Lower leg skin (tissue), 4 donors: ENCODE measurements at places on chromosomes 1 and 21.
A peak's percentile ranks its signal among the peaks of the same experiment; 100 is the strongest.

GRCh38 chr1:55483523-55483922, 268.4 kb upstream of the USP24 start:
- DNase-seq: no peak

- DNase-seq: no peak
Observed at GRCh38 chr1:34279971-34280370, 103.3 kb downstream of the C1orf94 start.

DNA sequence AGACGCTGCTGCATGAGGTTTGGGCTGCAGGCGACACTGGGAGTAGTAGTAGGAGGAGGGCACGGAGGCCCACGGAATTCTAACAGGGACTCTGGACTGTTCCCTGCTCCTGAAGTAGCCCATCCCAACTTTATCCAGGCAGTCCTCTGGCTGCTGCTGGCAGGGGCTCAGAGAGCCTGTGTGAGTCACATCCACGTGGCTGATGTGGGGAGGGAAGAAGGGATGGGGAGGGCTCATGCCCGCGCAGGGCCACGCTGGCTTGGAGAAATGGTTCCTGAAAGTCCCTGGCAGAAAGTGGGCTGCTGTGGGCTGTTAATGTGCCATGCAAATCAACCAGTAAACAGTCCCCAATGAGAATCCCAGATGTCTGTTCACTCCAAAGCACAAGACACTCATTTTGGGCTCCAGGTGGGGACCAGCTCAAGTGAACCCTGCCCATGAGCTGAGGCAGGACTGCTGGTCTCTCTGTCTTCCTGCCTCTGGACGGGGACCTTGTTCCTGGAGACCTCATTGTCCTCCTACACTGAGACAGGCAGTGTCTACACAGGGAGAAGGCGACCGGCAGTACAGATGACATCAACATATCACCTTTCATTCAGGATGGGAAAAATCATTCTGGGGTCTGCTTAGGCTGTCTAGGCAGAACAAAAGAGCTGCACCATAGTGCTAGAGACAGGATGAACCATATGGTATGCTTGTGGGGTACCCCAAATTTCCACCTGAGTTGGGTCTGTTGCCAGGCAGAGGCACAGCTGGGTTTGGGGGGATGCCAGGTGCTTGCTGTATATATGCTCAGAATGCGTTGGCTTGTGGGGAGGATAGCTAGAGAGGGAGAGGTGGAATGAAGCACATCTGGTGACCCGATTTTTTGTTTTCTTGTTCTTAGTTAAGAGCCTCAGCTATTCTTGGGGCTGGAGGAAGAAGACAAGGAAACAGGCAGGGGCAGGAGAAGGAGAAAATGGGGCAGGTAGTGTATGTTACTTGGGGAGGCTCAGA, 57.9 kb upstream of the FMOD start:
- DNase-seq: peak; percentile 98

DNA sequence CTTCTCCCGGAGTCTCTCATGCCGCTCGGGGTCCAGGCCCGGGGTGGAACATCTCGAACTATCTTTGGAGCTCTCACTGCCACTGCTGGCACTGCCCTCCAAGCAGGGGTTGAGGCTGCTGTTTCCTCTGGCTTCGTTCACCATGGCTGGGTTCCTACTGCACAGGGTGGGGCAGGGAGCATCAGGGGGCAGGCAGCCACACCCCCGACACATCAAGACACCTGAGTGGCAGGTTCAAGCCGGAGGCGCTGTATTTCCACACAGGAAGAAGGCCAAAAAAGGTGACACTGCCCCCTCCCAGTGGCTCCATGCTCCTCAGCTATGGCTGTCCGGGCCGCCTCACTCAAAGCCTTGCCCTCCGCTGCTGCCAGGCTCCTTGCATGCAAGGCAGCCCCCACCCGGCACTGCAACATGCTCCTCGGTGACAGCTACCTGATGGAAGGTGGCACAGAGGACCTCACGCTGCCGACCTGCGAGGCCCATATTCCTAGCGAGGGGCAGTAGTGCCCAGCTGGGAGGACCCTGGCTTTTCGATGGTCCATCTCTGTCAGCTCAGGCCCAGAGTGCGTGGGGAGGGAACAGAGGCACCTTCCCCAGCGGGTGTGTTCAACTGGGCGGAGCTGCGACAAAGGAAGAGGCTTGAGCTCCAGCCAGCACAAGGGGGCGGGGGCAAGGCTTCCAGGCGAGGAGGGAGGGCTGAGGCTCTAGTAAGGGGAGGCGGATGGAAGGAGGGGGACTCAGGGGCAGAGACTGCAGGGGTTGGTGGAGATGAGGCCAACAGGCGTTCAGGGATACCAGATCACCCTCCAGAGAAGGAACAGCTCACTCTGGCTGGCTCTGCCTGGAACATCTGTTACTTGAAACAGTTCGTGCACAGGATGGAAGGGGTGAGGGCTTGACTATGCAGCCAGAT, 2.5 kb downstream of the MTHFR start:
- DNase-seq: peak; percentile 92

DNA sequence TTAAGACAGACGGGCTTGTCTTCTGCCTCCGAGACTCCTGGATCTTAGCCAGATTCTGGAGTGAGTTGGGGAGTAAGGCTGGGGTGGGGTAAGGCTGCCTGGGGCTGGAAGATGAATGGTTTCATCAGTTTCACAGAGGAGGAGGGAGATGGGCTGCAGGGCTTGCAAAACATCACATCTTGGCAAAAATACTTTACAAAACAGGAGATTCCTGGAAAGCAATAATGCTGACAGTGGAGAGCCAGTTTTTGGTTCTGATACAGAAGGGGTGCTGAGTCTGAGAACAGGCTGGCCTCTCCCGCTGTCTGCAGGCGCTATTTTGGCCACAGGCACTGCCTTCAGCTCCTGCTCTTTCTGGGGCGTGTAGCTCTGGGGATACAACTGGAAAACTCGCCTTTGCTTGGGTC, 83.4 kb upstream of the KCNE2 start:
- DNase-seq: peak; percentile 47

- DNase-seq: no peak
Observed at GRCh38 chr21:27476696-27477095, 509.8 kb upstream of the ADAMTS5 start.

- no peak for DNase-seq
Observed at GRCh38 chr1:223363856-223364684, at the start of gene SUSD4. TSS of gene SUSD4 (minus strand) at chr1:223364176. CDS start at chr1:223363425, 751 bp downstream.

- DNase-seq: no peak
Observed at GRCh38 chr1:246508897-246509688, 2.0 kb upstream of the SMYD3 start.

DNA sequence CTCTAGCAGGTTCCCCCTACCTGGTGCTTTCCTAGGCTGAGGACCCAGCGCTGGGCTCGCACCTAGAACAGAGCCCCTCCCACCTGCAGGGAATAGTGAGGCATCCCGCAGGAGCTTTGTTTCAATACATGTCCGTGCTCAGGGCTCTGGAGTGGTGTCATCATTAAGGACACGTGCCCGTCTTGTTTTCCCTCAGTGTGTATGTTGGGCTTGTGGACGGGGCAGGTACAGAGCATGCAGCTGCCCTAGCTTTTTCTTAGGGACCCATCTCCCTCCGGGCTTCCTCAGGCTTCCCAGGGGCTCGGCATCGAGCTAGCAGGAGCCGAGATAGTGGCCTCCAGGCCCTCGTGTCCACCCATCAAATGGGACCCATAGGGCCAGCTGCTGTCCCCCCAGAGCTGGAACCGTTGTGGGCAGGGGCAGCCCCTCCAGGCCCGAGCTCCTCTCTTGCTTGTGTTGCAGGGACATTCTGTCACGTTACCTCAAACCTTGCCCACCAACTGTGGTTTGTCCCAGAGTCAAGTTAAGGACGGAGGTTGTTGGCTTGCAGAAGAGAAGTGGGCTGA, 3.9 kb downstream of the TMEM201 start:
- no peak for DNase-seq

GRCh38 chr1:64846573-64847430, 101.9 kb downstream of the RAVER2 start:
- no peak for DNase-seq

GRCh38 chr1:204544321-204544720, 28.1 kb downstream of the MDM4 start:
- no peak for DNase-seq

- peak; percentile 27 for DNase-seq
Observed at GRCh38 chr1:201791051-201791778, 37.7 kb upstream of the IPO9 start.

- peak; percentile 34 for DNase-seq
Observed at GRCh38 chr1:171188388-171189266, 3.5 kb downstream of the FMO2 start.

- no peak for DNase-seq
Observed at GRCh38 chr1:100950781-100951180, 54.9 kb downstream of the SLC30A7 start.

DNA sequence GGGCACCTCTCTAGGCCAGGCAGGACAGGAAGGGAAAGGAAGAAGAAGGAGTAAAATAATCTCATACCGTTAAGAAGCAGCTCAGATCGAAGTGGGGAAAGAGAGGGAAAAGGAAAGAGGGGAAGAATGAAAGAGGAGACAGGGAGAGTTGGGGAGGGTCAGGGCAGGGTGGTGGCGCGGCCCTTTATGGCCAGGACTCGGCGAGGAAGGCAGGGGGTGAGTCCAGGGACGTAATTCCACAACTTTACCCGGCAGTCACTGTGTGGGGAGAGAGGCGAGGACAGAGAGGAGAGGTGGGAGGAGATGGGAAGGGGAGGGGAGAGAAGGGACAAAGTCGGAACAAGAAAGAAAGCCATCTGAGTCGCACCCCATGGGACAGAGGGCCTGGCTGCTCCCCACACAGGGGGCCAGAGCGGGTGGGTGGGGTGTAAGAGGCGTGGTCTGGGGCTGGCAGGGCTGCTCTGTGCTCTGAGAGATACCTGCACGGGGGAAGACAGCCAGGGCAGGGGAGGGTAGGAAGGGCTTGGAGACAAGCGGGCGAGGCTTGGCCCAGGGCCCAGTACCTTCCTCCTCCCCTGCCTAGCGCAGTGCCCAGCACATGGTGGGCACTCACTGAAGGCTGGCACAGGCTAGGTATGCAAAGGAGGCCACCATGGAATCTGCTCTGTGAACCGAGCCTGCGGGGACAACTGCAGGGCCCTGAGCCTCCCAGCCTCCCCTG, 49.4 kb downstream of the KIF21B start:
- DNase-seq: no peak

DNA sequence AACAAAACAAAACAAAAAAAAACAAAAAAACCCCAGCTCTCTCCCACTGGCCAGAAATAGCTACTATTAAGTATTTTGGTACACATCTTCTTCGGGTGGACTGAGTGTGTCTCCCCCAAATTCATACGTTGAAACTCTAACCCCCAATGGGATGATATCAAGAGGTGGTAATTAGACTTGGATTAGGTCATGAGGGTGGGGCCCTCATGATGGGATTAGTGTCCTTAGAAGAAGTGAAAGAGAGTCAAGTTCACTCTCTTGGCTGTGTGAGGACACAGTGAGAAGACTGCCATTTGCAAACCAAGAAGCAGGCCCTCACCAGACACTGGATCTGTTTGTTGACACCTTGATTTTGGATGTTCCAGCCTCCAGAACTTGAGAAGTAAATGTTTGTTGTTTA, 116.9 kb downstream of the NOS1AP start:
- DNase-seq: no peak

- DNase-seq: no peak
Observed at GRCh38 chr1:6822530-6823359, 37.5 kb downstream of the CAMTA1 start.

DNA sequence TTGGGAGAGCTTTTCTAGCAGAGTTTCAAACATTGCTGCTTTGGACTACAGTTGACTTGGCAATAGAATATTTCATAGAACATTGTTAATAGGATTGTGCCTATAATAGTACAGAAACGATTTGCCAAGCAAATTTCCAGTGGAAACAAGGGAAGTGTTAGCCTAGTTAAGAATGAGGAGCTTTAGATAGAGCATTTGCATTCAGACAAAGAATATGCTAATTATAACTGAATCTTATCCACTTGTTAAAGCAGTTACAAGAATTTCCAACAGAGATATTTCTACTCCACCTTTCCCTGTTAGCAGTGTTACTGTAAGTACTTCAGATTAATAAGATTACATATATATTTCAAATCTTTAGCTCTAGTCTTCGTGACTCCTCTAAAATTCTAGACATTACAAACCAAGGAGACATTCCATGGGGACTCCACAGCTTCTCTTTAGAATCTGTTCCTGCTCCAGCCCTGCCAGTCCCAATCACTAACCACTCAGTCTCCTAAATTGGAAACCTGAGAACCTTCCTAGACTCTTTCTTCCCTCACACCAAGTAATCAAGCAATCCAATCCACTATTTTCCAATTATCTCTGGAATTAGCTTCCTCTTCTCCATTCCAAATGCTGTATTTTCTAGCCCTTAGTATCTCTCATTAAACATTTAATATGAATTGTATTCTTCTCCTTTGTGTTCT, 141.8 kb upstream of the PBX1 start:
- no peak for DNase-seq

DNA sequence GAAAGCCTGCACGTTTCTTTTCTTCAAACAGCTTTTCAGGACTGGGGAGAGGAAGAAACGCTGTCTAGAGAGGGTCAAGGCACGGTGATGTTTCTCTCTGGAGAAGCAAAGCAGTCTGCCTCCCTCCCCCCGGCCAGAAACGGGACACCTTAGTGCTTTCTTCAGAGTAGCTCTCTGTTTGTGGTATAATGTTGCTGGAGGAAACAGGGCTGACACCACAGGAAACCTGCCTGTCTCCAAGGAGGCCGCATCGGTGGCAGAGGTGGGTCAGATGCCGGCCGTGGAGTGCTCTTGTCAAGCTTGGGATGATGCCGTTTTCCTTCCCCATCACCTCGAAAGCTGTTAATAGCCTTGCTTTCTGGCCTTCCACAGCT, 139.4 kb downstream of the DHRS3 start:
- DNase-seq: peak; percentile 81

GRCh38 chr1:94622757-94623156, 81.2 kb upstream of the F3 start:
- DNase-seq: no peak

- DNase-seq: no peak
Observed at GRCh38 chr1:93531193-93531592, 83.3 kb downstream of the FNBP1L start.

- no peak for DNase-seq
Observed at GRCh38 chr1:157966031-157966537, 27.4 kb upstream of the KIRREL1 start.

GRCh38 chr1:89611721-89612120, 21.2 kb upstream of the LRRC8C start:
- DNase-seq: no peak

DNA sequence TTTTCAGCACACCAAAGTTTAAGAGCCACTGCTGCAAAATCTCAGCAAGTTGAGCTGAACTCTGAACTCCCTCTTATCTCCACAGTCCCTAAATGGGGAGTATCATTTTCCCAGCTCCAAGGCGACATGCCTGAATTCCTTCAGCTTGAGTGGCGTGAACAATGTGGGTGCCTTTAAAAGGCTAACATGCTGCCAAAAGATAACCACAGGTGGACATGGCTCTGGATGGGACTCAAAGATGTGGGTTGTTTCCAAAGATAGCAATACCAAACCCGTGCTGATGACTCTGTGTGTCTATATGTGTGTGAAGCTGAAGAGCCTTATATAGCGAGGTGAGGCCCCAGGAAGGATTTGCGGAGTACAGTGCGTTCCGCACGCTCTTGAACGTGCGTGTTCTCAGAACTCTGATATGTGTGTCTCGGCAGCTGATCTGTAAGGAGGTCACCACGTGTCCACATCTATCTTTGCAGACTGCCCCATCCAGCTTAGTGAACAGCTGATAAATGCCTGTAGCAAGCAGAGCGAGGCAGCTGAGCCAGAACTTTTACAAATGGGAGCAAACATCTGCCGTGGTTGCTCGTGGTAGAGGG, 189.2 kb downstream of the DYRK1A start:
- peak; percentile 60 for DNase-seq

GRCh38 chr1:155188268-155188667, 14.6 kb downstream of the TRIM46 start:
- DNase-seq: no peak
